ENCODE measurements at places on chromosomes 6 and 20.
A peak's percentile ranks its signal among the peaks of the same experiment; 100 is the strongest.

GRCh38 chr6:65700561-65700960, 6.5 kb downstream of the EYS start:
- DNase-seq: no peak

DNA sequence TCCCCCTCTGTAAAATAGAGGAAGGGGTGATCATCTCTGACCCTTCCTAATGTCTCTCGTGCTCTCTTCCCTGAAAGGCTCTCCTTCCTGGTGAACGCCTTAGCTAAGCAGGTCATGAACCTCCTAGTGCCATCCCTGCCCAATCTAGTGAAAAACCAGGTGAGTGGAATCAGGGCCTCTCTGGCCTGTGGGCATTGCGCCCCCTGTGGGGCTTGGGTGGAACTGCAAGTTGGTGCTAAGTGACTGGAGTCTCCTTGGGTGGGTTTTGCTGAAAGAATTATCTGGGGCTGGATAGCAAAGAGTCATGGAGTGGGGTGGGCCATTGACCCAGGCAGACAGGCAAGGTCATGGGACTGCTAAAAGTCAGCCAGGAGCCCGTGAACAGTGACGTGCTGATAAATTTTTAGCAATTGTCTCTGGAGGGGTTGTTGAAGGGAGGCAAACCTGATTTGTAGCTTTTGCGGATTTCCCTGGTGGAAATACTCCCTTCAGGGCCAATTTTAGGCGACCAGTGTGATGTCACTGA, 8.9 kb downstream of the BPIFB1 start:
- DNase-seq: peak; percentile 48

- no peak for DNase-seq
Measured at GRCh38 chr20:47241345-47241781, 115.1 kb downstream of the ZMYND8 start.

DNA sequence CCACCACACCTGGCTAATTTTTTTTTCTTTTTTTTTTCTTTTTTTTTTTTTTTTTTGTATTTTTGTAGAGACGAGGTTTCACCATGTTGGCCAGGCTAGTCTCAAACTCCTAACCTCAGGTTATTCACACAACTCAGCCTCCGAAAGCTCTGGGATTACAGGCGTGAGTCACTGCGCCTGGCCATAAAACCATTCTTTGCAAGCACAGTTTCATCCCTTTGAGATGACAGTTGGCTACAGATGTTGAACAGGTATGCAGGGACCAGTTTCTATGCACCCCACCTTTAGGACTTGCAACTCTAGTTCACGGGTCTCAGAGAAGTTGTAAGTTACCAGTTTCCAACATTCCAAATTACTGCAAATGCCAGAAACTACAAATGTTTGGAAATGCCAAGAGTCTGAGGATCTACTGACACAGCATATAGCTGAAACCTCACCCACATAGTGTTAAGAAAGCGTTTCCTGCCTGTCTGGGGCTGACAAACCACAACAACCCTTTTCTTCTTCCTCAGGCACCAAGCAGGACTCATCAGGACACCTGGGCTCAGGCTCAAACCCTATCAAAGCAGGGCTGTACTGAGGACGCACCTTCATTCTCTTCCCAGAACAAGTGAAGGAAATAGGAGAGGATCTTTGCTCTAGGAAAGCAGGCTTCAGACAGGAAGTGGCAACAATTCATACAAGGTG, 22.9 kb downstream of the ARHGAP18 start:
- no peak for DNase-seq
